Stimulated activated CD8-positive, alpha-beta memory T cell treated with anti-CD3 and anti-CD28 coated beads, Interleukin-15, amount 100 ng/mL, for 4 hours (primary cell): ENCODE measurements at places on chromosomes 7 and 10.

DNA sequence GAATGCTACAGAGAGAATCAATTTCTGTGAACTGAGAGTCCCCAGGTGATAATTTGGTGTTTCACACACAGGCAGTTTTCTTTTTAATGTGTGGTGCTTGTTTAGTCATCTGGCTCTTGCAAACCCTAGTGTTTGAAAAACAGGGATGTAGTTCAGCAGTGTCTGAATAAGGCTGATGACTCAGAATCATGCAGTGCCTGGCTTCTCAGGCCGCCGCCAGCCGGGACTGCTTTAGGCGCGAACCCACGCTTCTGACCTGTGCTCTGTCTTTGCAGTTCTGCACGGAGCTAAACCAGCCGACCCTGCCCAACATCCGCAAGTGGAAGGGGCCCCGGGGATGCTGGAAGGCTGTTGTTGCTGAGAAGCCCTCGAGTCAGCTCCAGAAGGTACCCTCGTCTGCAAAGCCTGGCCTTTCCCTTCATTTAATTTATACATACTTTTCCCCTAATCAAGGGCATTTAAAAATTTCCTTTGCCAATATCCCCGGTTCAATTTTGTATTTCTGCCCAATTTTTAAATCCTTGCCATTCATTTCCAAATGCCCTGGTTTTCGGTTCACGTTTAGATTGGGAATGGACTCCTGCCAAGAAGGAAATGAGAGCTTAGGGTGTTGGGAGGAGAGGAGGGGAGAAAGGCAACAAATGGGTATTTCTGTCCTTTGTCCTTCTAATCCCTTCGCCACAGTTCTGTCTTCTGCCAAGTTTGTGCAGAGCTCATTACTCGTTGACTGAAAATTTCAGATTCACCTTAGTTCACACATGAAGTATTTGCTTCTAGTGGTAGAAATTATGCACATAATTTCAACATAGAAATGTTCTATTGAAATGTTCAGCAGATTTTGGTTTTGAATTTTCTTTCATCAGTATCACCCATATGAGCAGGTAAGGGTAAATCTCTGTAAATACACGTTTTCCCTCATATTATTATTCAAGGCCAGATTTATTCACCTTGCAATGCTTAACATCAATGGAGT lies 108.5 kb upstream of the ANLN start:
- DNase-seq: no peak

DNA sequence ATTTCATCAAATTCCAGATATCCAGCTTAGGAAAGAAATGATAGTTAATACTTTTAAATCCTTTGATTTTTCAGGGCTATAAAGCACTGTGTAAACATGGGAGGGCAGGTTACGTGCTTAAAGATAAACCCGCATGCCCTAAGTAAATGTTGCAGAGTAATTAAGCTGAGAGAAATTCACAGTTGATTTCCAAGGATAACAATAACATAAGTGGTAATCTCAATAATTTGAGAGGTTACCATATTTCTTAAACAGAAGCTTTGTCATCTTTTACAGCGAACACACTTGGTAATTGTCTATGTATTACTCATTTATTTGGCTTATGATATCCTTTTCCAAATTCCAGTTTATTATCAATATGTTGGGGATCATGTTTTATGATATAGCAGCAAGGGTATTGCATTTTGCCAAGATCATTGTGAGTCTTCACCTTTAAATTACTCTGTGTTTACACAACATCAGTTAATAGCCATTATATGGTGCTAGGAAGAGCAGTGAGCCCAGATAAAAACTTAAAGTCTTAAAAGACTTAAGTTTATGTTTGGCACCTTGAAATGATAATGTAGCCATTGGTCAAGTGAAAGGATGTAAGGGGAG lies 15.4 kb downstream of the MGAM start:
- no peak for DNase-seq

GRCh38 chr10:132121511-132121830 lies 55.7 kb downstream of the JAKMIP3 start:
- DNase-seq: no peak

GRCh38 chr10:72800000-72800740 lies 93.4 kb upstream of the OIT3 start:
- DNase-seq: no peak

DNA sequence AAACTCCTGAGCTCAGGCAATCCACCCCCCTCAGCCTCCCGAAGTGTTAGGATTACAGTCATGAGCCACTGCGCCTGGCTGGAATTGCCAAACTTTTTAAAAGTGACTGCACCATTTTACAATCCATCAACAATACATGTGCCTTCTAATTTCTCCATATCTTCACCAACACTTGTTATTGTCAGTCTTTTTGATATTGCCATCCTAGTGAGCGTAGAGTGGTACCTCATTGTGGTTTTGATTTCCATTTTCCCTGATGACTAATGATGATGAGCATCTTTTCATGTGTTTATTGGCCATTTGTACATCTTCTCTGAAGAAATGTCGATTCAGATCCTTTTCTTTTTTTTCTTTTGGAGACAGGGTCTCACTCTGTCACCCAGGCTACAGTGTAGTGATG lies 21.7 kb upstream of the STRIP2 start:
- DNase-seq: no peak

DNA sequence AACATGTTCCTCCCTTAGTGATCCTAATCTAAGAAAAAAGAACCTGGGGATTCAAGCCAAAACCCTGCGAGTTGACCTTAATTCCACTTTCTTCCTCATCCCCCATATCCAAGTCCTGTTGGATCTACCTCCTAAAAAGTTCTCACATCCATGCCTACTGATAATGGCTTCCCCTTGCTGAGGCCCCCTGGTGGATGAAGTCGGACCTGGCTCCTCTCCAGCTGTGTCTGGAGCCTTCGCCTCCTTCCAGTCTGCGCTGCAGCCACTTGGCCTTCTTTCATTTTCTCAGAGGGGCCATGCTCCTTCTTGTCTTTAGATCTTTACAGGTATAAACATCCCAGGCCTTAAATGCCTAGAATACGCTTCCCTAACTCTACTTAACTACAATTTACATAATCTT lies 8.1 kb downstream of the PDE1C start:
- no peak for DNase-seq

DNA sequence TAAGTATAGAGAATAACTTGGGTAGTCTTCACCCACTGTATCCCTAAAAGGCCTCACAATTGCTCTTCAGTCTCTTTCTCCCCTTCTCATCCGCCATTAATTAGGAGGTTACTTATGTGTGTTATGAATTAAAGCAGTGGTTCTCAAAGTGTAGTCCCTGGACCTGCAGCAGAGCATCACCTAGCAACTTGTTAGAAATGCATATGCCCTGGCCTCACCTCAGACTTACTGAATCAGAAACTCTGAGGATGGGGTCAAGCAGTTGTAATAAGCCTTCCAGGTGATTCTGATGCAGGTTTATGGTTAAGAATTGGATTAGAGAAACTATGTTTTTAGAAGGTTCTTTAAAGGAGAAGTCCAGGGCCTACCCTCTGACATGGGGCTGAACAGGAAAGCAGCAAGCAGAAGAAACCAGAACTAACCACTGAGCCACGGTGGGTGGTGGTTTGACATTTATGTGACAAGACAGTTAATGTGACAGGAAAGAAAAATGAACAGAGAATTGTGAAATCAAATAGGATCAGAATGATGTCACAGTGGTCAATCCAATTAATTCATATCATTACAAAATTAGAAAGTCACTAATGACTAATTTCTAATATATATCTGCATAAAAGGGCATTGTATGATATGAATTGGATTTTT lies 37.6 kb downstream of the ENTPD1 start:
- DNase-seq: no peak

GRCh38 chr10:70169649-70170364 lies 507 bp downstream of the SAR1A start:
- DNase-seq: no peak

DNA sequence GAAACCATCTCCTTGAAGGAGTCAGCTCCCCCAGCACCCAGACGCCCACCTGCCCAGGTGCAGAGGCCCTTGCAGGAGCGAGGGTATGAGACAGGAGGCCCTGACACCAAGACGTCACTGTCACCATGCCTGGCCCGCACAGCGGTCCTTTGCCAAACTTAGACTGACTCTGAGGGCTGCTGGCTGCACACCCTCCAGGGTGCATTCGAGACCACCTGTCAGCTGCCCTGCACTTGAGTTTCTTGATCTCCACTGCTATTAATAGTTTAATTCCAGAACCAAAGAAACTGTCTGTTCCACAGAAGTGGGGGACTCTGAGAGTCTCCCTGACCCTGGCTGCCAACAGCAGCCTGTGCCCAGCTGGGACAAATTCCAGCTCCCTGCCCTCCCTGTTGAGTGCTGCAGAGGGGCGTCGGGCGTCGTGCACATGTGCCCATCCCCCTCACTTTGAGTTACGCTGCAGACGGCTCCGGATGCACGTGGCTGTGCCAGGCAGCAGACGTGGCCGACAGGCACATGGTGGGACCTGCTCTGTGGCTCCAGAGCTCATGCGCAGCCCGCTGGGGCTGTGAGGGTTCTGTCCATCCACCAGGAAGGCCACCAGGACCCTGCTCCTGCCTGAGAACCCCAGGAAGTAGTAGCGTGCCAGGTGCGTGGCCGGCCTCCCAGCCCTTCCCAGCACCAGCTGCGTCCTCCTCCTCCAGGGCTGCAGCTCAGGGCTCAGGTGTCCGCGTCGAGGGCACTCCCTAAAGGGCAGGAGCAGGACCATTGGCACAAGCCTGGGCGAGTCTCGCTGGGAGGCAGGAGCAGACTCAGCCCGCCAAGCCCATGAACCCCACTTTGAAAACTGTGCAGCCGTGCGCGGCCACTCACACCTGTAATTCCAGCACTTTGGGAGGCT lies 24.8 kb downstream of the ELFN1 start:
- no peak for DNase-seq

GRCh38 chr7:30575910-30576309 lies 18.8 kb upstream of the GARS1 start:
- no peak for DNase-seq

DNA sequence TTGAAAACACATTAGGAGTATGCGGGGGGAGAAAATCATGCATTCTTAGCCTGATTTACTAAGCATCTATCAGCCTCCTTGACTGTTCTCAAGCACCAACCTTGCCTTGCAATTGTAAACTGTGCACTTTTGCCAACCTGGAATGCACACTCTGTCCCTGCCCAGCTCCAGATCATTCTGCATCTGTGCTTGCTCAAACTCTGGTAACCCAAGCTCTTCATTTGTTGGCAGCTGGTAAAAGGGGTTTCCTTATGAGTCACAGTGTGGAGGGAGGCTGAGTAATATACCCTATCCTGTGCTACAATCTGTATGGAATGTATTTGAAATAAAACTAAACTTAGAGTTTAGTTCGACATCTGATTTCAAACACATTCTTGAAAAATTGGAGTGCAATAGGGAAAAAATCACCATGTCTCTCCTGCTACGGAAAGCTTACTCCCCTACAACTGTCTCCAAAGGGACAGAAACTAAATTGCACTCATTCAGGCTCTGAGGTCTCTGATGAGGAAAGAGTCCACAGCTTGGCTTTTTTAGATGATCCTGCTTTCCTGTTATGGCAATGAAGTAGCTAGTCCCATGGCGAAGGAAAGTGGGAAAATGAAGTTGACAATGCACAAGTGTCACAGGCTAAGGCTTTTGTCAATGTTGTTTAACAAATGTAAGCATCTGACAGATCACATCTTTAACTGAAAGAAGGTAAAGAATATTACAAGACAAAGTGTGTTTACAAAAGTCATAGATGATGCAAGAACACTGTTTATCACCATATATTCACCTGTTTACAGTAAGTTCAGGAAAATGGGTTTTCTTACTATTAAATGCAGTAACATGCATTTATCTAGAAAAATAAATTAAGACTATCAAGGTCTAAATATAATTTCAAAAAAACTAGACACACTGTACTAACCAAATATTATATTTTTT lies 61.9 kb downstream of the TES start:
- DNase-seq: no peak

- DNase-seq: no peak
Observed at GRCh38 chr7:31466036-31466435, 47.9 kb upstream of the ITPRID1 start.
